Hindlimb muscle (tissue), 1 donor: ENCODE measurements at places on chromosomes 2 and 18. TPM values are rescaled to one million over a fixed set of nuclear protein-coding genes. Genes with fewer than 3 reads are reported as not detected.

- no peak for DNase-seq
Measured at GRCh38 chr2:100962366-100963025, 39.6 kb upstream of the RPL31 start.

DNA sequence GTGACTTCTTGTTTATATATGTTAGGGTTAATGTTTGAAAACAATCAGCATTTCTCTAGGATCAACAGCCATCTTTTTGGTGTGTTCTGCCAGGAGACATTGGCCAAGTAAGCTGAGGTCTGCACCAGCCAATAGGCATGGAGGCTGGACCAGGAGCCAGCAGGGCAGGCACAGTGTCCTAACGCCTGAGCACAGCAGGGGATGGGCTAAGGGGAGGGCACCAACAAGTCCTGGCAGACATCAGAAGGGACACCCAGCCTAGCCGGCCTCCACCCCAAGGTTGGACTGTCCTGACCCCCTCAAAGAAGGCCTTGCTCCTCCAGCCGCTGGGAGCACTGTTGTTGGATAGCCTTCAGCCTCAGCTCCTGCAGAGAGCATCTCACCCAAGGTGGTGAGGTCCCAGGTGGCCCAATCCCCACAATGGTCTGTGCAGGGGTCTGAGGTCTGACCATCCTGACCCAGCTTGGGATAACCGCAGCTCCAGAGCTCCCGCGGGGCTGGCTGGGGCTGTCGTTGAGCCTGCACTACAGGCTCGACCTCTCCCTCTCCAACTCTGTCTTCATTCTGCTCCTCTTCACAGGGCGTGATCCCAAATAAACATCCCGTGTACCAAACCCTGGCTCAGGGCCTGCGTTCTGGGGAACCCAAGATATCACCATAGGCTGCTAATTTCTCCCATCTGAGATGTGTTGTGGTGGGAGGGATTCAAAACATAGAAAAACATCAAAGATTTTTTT, 8.1 kb downstream of the TEX44 start:
- no peak for DNase-seq

Gene TUBA4B
- polyA plus RNA-seq = 0.31 TPM

DNA sequence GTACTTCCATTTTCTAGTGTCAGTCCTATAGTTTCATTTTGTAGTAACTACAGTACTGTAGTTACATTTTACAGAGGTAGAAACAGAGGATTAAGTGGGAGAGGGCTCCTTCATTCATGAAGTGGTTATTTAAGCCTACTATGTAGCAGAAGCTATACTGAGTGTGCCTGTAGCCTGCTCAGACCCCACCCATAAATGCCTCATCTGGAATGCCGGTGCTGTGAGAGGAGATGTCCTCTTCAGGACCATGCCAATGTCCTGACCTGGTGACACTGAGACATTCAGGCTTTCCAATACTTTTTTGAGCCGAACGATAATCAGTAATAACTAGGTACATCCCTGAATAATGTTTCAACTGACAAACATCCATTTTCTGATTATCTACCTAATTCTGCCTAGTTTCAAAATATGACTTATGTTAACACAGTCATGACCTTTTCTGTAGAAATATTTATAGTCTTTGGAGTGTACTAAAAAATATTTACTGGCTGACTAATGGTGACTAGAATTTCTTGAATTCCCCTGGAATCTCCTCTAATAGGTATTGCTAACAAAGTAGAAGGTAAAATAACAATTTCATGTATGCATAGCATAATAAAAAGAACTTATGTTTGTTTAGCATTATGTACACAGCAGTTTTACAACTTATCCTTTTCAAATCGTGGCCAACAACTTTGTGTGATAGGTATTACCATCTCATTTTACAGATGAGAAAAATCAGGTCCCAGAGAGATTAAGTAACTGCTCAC, 10.2 kb upstream of the ARHGAP28 start:
- no peak for DNase-seq

- no peak for DNase-seq
Measured at GRCh38 chr2:146870691-146871090, 974.1 kb upstream of the ACVR2A start.

- no peak for DNase-seq
Measured at GRCh38 chr2:58204195-58204959, 36.7 kb downstream of the FANCL start.

DNA sequence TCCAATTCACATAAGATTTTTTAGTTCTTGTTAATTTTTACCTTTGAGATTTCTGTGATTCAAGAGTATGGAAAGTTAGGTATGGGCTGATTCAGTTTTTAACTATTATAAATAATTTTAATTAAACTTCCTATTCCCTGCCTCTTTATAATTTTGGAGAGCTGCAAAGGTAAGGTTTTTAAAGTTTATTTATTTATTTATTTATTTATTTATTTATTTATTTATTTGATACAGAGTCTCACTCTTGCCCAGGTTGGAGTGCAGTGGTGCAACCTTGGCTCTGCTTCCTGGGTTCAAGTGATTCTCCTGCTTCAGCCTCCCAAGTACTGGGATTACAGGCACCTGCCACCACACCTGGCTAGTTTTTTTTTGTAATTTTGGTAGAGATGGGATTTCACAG, 215.5 kb upstream of the FIGN start:
- DNase-seq = no peak

DNA sequence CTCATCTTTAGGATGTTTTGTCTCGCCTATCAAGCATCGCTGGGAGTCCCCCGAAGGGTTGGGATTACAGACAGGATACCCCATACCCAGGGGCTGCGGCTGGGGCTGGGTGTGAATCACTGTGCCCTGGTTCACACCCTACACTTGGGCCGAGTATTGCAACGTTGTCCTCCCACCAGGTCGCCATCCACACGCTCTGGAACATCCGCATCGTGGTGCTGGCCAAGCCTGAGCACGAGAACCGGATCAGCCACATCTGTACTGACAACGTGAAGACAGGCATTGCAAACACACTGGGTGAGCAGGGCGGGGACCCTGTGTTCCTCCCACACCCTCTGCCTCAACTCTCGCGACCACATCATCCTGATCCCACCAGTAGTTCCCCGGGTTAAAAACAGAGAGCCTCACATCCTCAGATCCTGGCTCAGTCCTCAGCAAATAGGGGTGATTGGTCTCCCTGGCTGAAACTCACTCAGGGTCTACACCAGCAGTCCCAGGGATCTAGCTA, 87.3 kb upstream of the ATG16L1 start:
- DNase-seq = no peak

DNA sequence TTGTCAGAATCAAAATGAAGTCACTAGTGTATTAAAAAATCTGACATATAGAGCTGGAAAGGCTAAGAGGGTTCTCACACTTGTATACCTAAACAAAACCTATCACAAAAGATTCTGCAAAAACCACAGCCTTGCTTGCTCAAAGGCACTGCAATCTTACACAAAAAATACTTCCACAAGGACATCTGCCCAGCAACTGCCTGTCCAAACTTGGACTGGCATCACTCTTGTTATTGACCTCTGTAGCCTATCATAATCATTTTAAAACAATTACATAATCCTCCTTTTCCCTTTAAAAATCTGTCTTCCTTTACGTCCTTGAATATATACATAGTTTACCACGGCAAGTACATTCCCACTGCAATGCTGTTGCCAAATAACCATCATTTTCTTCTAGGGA, 19.9 kb downstream of the CHMP3 start:
- no peak for DNase-seq

Gene ACTR1B
- polyA plus RNA-seq = 50.4 TPM

DNA sequence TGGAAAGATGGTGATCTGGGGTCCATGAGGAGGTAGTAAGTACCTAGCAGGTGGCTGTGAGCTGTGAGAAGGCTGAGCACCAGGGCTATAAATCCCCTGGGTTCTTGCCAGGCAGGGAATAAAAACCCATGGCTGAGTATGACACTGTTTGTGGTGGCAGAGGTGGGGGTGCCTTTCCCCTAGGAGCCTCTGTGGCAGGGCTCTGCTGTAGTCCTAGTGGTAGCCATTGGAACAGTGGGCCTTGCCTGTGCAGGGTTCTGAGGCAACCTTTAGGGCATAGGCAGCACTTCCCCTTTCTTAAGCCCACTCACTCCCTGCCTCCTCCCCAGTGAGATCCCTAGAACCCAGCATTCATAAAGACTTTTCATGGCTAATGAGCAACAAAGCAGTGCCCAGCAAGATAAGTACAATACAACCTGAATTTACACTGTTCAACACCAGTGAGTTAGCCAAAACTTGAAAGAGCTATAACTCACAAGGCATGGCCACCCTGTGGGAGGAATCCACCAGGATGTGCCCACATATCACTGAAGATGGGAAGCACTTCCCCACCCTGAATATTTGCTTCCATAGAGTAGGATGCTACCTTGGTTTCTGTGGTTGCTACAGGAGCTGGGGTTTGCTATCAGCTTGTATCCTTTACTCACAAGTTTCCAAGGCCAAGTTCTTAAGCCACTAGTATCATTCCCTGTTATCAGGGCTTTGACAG, 100.9 kb upstream of the NEUROD1 start:
- no peak for DNase-seq

- DNase-seq = no peak
Measured at GRCh38 chr2:106800976-106801655, 84.9 kb downstream of the ST6GAL2 start.

DNA sequence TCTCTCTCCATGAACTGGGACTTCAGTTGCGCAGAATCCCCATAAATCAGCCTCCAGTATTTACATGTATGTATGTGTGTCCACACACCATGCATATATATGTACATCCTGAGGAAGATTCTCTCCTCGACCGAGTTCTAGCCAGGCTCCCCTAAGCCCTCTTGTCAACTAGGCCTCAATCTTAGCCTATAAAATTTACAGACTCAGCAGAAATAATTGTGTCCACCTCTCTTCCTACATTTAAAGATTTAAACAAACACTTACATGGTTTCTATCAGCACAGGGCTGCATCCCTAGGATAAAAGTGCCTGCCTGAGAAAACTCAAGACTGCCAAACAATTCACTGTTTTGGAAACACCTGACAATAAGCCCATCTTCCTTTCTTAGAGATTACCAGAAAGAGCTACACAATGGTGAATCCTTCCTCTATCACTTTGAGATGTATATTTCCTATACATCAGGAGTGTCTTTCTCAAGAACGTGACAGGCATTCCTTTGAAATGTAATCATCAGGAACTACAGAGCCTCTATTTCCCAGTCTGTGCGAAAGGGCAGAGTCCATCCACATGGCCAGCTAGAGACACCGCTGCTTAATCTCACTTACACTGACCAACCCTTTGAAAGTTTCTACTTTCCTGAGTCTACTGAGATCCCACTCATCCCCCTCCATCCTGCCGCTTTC, 39.5 kb downstream of the ZNF519 start:
- DNase-seq = no peak

DNA sequence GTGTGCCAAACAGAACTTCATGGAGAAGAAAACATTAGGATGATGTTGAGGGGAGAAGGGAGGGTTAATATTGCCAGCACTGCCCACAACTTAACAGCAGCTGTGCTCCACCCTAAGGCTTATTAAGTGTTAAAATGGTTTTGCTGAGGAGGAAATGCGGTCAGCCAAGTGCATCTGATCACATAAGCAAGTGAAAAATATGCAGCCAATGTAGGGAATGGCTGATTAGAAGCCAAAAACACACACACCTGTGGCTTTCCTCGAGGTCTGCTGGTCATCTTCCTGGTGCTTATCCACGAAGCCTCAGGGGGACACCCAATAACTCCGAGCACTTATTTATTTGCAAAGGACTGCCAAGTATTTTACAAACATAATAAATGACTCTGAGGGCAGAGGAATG, 66.3 kb upstream of the GPR45 start:
- DNase-seq = no peak

Gene GNLY
- 0.77 TPM for polyA plus RNA-seq

GRCh38 chr18:70228536-70228935, 23.0 kb upstream of the RTTN start:
- no peak for DNase-seq

DNA sequence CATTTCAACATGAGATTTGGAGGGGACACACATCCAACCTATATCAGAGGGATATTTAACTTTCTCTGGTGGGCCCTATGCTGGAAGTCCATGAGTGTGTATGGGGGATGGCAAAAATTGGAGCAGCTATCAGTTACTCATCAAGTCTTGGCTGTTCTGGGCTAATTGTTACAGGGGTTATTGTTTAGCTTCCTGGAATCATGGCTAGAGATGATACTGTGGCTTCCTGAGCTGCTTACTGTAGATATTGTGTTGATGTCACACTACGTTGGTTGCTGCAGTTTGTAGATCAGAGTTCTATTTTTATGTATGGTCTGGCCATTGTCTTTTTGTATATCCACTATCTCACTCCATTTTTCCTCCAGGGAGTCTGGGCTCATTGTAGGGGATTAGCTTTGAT, 20.9 kb upstream of the IL1R2 start:
- DNase-seq = no peak

DNA sequence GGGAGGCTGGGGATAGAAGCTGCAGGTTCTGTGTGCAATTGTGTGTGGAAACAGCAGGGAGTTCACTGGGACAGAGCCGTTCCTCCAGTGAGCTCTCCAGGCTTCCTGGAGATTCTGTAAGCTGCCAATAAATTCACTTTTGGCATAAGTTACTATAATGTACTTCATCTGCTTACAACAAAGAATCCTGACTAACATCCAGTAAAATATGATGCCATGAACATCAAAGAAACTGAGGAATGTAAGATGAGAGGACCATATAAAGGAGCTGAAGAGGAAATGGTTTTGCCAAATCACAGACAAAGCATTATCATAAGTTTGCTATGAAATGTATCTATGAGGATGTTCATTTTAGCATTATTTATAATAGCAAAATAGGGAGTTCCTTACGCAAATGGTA, 175.3 kb downstream of the KCNE4 start:
- DNase-seq = no peak

DNA sequence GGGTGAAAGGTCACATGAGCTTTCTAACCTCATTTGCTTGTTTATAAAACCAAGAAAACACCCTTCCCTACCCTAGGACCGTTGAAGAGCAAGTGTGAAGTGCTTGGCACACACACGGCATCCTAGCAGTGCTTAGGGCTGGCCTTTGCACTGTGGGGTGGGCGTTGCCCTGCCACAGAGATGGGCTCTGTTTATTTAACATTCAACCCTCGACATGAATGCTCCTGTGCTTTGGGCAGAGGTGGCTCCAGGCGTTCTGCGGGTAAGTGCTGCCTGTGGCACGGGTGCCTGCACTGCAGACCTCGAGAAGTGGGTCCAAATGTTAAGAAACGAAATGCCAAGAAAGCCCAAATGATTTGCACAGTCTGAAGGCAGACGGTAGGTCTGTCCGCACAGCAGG, 170.1 kb downstream of the FHOD3 start:
- no peak for DNase-seq

GRCh38 chr2:136384531-136385303, 266.8 kb upstream of the CXCR4 start:
- DNase-seq = no peak

GRCh38 chr18:69205925-69206324, 194.8 kb upstream of the DOK6 start:
- DNase-seq = no peak
